Right ventricle myocardium superior (tissue), 1 donor: ENCODE measurements at places on chromosomes 11 and 22. TPM values are rescaled to one million over a fixed set of nuclear protein-coding genes. Genes with fewer than 3 reads are reported as not detected.

FAM180B gene
- total RNA-seq = not detected

INSC gene
- 1.00 TPM for total RNA-seq

HOATZ gene
- total RNA-seq = not detected

GTSE1 gene
- total RNA-seq = 0.43 TPM

RTN4R gene
- 0.75 TPM for total RNA-seq
